ENCODE measurements at places on chromosomes 16 and 17.
A peak's percentile ranks its signal among the peaks of the same experiment; 100 is the strongest.

GRCh38 chr17:82217120-82217529, 4.5 kb upstream of the CCDC57 start:
- DNase-seq, result no peak

DNA sequence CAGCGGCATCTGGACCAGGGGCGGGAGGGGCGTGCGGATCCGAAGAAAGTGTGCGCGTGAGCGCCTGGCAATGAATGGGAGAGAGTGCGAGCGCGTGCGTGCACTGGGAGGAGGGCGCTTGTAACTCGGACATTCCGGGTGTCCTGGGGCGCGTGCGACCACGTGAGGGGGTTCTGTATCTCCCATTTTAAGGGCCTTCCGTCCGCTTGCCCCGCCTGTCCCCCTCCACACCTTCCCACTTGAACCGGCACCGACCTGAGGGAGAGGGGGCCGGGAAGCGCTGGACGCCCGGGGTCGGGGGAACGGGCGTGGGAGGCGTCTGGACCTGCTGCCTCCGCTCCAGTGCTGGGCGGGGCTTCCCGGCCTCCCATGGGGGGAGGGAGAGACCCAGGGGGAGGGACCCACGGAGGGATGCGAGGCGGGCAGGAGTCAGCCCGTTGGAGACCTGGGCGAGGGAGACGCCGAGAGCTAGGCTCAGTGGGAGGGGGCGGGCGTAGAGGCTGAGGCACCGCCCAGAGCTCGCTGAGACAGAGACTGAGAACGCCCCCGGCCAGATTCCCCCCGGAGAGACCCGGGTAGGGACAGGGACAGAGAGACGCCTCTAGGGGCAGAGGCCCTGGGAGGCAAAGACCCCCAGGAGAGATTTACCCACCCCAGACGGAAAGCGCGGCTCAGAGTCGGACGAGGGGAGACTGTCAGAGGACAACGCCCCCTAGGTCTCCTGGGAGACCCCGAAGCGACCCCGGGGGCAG, at the start of gene KREMEN2:
KREMEN2 (plus strand) TSS at position 553 of the 752 bp plus-strand sequence. CDS start 246 bp downstream, outside the sequence.
- DNase-seq, result no peak

- no peak for DNase-seq
Measured at GRCh38 chr17:29892201-29892600, 37.8 kb downstream of the SSH2 start.

DNA sequence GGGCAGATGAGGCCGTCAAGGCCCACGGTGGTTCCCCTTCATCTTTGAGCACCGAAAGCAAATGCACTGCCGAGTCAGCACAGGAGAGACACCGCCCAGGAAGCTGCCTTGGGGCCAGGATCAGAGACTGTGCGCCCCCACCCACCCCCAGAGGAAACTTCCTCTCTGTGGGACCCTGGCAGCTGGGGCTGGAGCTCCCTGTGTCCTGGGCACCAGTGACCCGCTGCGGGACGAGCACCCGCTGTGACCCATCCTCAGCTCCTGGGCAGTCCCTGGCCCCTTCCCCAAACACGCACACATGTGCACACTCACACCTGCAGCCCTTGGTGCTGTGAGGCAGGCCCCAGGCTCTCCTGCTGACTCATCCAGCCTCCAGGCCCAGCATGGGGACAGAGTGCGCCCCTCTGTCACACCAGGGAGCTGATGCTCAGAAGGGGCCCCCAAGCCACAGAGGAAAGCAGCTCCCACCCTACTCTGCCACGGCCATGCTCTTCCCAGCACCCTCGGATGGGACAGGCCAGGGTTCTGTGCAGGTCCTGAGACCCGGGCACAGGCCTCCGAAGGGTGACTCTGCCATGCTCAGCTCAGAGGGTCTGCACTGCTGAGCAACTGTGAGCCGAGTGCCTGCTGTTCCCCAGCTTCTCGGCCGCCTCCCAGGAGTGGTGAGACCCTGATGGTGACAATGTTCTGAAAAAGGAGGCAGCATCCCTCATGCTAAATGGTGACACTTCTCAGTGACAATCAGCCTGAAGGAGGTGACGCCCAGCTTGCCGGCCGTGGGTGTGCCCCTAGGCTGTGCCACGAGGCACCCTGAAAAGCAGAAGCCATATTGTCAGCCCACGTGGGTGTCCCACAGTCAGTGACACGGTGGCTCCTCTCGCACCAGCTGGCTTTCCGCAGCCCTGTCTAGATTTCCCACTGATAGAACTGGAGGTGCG, 3.6 kb downstream of the PIEZO1 start:
- peak; percentile 69 for DNase-seq

DNA sequence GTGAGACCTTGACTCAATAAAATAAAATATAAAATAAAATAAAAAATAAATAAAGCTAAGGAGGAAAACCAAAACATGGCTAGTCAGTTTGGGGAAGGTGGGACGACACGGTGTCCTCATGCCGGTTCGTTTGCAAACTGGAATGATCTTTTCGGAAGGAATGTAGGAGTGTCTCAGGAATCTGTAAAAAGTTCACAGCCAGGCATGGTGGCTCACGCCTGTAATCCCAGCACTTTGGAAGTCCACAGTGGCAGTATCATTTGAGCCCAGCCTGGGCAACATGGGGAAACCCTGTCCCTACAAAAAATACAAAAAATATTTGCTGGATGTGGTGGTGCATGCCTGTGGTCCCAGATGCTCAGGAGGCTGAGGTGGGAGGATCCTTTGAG, 14.7 kb upstream of the RPTOR start:
- no peak for DNase-seq

GRCh38 chr16:29714396-29714795, 31.4 kb downstream of the C16orf54 start:
- DNase-seq, result no peak

DNA sequence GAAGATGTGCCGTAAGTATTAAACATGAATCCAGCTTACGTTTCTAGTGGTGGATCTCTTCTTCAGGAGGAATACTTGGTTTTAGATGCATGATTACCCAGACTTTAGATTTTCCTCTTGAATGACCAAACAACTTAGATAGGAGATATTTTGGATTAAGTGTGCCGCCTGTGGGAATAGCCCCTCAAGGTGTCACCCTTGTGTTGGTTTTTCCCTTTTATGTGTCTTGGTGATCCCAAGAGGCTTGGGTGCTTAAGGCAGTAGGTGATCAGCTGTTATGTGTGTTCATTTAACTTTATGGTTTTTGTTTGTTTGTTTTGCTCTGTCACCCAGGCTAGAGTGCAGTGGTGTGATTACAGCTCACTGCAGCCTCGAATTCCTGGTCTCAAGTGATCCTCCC, 115.1 kb downstream of the PPM1E start:
- no peak for DNase-seq

DNA sequence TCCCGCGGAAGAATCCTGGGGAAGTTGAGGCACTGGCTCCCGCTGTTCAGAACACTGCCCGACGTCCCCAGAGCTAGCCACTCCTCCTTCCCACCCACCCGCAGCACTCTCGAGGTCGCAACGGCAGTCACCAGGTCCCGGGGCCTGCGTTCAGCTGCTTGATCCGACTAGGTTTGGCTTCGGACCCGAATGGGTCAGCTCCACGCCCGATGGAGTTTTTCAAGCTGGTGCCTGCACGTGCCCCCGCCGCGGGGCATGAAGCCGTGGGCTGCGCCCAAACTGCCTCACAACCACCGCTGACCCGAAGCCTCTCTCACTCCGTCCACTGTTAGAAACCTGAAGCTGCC, 12.4 kb upstream of the ODF4 start:
- no peak for DNase-seq

GRCh38 chr17:50707289-50708049, at the start of gene ANKRD40:
Gene ANKRD40, minus strand, starts transcription at chr17:50707914. Its CDS starts 260 bp downstream, at chr17:50707654.
- peak; percentile 87 for DNase-seq

- DNase-seq, result no peak
Measured at GRCh38 chr16:47849736-47850135, 306.1 kb downstream of the ABCC12 start.

DNA sequence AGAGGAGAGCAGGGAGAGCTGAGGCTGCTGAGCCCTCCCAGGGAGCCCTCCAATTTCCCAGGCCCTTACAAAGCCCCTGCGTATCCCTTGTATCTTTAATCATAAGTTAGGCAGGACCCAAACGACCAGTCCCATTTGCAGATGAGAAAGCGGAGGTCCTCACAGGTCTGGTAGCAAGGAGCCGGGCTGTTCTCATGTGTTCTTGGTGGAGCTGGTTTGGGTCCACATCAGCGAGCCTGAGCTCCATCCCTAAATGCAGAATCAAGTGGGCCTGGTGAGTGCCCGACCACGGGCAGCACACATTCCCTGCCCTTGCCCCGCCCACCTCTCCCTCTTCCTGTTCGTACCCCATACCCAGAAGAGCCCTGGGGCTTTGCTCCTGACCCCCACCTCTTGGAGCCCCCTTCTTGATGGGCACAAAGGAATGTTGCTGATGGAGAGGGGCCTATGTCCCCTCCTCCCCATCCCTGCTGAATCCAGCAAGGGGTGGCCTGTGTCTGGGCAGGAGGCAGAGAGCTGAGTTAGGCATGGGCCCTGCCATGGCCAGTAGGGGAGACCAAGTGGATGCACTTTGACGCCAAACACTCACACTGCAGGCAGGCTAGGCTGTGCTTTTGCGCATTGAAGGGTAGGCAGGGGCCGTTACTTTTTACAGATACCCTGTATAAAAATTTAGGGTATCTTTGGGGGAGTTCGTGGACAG, 18.3 kb upstream of the ADCY7 start:
- no peak for DNase-seq

DNA sequence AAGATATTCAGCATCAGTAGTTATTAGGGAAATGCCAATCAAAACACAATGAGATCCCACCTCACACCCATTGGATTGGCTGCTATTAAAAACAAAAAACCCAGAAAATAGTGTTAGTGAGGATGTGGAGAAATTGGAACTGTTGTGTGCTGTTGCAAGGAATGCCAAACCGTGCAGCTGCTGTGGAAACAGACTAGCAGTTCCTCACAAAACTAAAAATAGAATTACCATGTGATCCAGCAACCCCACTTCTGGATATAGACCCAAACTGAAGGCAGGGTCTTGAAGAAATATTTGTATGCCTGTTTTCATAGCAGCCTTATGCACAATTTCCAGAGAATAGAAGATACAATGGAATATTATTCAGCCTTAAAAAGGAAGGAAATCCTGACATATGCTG, 46.0 kb downstream of the FOXK2 start:
- no peak for DNase-seq

GRCh38 chr16:68003031-68003430, 3.7 kb upstream of the DPEP2 start:
- DNase-seq, result no peak

GRCh38 chr16:1093284-1094123, 2.5 kb downstream of the C1QTNF8 start:
- DNase-seq, result peak; percentile 9

- no peak for DNase-seq
Measured at GRCh38 chr17:40287159-40287493, 553 bp upstream of the CDC6 start.

DNA sequence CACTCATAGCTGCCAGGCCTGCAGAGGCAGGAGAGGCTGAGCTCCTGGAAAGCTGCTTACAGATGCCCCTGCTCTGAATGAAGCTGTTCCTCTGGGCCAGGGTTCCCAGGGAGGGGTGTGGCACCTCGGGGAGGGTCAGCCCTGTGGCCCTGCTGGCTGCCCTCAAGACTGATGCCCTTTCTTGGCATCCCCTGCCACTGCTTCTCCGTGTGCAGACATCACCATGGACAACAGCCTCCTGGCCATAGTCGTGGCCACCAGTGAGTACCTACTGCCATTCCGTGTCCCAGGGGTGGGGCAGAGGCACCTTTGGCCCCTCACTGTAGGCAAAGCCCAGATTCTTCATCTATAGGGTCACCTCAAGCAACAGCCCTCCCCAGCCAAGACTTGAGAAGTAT, 8.9 kb downstream of the MRPL27 start:
- DNase-seq, result no peak

DNA sequence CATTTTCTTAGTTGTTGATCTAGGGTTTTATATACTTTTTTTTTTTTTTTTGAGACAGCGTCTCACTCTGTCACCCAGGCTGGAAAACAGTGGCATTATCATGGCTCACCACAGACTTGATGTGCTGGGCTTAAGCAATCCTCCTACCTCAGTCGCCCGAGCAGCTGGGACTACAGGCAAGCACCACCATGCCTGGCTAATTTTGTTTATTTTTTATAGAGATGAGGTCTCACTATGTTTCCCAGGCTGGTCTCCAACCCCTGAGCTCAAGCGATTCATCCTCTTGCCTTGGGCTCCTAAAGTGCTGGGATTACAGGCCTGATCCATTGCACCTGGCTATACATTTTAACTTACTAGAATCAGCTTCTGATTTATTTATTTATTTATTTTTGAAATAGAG, 34.2 kb upstream of the ATP2A3 start:
- DNase-seq, result no peak

- DNase-seq, result no peak
Measured at GRCh38 chr16:1287982-1288670, 21.3 kb upstream of the UBE2I start.

DNA sequence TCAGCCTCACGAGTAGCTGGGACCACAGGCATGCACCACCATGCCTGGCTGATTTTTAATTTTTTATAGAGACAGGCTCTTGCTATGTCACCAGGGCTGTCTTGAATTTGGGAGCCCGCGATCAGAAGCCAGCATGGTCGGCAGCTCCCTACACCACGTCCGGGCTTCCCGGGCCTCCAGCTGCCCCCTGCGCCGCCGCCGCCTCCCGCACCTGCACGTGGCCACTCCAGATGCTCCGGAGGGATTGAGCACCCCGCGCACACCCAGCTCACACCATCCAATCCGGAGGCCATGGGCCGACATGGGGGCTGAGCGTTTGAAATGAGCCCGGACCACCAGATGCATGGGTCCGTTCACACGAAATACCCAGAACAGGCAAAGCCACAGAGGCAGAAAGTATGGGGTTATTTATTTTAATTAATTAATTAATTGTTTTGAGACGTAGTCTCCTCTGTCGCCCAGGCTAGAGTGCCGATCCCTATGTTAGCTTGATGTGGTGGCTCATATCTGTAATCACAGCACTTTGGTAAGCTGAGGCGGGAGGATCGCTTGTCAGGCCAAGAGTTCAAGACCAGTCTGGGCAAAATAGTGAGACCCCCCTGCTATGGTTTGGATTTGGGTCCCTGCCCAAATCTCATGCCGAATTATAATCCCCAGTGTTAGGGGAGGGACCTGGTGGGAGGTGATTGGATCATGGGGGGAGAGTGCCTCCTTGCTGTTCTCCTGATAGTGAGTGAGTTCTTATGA, 17.1 kb upstream of the PDXDC1 start:
- no peak for DNase-seq

- DNase-seq, result no peak
Measured at GRCh38 chr17:52147431-52147830, 11.1 kb downstream of the CA10 start.

- DNase-seq, result no peak
Measured at GRCh38 chr16:31094088-31094423, 541 bp downstream of the VKORC1 start.

GRCh38 chr16:82701442-82701955, 74.7 kb downstream of the CDH13 start:
- DNase-seq, result no peak

DNA sequence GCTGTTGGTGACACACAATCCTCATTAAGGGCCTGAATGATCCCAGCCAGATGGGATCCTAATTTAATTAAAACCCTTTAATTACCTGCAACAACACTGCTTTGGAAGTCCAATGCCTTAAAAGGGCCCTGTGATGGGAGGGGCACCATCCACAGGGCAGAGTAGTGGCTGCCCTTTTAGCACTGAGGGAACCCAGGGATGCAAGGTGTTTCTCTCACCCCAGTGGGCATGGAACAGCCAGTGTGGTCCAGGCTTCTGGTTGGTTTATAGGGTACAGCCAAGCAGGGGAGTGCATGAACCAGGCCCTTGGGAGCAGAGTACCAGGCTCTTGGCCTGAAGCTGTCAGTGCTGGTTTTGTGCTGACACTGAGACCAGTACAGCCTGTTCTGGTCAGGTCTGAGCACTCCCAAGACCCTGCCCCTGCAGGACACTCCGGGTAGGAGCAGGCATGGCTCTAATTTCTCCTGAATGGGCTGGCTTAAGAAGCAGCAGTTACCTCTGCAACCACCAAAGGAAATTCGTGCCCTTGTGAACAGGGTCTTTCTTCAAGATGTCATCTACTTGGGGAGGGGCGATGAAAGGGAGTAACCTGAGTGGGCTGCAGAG, 9.9 kb downstream of the NXPH3 start:
- DNase-seq, result no peak

Measured in CD4-positive, alpha-beta T cell treated with Interferon gamma for 1 hour (primary cell).